ENCODE measurements at places on chromosomes 16 and 17.
A peak's percentile ranks its signal among the peaks of the same experiment; 100 is the strongest.

DNA sequence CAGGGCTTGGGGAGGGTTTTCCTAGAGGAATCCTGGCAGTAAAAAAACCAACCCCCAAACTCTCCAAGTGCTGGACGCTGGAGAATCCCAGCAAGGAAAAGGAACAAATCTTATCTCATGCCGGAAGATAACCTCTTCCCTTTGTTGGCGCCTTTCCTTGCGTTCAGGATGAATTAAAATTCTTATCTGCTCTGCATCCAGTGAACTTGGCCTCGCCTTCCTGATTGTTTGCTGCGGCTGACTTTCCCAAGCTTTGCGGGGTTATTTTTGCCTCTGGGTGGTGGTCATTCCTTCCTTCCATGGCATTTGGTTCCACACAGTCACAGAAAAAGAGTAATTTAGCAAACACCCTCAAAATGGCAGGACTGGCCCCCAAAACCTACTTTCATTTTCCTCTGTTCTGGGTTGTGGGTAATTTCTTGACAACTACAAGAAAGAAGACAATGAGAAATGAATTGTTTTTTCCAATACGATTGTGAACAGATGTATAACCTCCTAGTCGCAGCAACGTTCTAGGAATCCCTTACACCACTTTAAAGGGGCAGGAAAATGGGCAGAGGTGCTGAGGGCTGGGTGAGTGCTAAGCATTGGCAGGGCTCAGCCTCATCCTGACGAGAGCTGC is 77.8 kb downstream of the MRC2 start:
- no peak for DNase-seq

DNA sequence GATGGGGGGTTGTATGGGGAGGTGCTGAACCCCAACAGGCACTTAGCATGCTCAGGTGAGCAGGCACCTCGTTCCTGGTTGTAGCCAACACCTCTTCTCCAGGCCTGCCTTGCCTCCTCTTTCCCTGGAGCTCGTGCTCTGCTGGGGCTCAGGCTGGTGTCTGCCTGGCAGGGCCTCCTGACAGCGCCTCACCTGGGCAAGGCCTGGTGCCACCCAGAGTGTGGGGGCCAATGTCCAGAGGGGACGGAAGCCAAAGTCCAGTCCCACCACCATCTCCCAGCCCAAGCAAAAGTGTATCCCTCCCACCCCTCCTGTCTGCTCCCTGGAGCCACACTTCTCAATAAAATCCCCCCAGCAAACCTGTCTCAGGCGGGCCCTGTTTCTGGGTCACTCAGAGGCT is 304.2 kb upstream of the TNRC6C start:
- DNase-seq: no peak

DNA sequence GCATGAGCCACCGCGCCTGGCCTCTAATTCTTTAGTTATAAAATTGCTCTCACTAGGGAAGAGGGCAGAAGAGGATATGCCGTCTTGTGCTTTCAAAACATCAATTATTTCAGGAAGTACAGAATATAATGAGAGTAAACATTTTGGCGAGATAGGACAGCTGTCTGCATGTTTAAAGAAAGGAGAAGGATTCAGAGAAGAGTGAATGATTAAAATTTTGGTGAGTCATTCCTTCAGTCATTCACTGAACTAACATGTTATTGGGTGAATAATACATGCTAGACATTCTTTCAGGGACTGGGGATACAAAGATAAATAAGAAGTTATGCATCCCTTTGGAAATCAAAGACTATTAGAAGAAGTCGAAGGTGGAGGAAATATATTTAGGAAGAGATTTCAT is 590.3 kb upstream of the GOT2 start:
- no peak for DNase-seq

DNA sequence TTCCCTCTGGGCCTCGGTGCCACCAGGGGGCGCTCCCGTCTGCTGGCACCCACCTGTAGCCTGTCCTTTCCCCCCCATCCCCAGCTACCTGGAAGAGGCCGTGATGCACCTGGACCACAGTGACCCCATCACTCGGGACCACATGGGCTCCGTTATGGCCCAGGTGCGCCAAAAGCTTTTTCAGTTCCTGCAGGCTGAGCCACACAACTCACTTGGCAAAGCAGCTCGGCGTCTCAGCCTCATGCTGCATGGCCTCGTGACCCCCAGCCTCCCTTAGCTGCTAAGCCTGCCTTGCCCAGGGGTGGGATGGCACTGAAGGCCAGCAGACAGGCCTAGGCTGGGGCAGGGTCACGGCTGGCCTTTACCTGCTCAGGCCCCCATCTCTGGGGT is 818 bp upstream of the NRN1L start:
- peak; percentile 89 for DNase-seq

GRCh38 chr17:2707721-2708584 is 3.6 kb downstream of the CLUH start:
- DNase-seq: peak; percentile 48

DNA sequence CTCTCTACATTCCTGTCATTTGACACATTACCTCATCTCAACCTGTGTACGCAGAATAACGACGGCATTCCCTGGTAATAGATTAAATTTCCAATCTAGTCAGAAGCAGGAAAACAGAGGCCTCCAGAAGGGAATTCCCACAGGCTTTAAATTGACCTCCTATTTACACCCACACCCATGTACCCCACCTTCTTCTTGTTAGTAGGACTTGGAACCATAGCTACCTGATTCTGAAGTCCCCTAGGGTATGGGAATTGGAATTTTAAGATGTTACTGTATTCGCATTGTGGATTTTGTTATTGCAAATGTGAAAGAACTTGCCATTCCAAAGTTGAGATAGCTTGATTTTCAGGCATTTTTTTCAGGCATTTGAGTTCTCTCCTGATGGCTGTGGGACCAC is 377.5 kb upstream of the DYNLRB2 start:
- no peak for DNase-seq

- no peak for DNase-seq
Observed at GRCh38 chr16:77404775-77405174, 30.1 kb downstream of the ADAMTS18 start.

- peak; percentile 60 for DNase-seq
Observed at GRCh38 chr16:11674818-11675560, 6.7 kb downstream of the SNN start.
